ENCODE measurements at places on chromosomes 16 and 17.

GRCh38 chr17:10243883-10244844, 45.8 kb upstream of the GAS7 start:
- DNase-seq: peak; percentile 24

DNA sequence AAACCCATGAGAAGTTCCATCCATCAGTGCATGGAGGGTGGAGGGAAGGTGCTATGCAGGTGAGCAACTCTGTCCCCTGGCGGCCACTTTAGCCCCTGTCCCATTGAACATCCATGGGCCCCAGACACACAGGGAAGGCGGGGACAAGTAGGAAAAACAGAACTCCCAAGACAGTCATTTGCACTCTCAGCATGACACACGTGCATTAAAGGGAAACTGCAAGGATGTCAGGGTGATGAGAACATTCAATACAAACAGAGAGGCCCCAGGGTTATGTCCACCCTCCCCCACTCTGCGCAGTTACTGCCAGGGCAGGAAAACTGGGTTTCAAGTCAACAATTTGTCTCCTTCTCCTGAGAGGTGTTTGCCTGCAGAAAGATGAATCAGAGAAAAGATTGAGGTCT, 44.0 kb upstream of the AKTIP start:
- DNase-seq: no peak

DNA sequence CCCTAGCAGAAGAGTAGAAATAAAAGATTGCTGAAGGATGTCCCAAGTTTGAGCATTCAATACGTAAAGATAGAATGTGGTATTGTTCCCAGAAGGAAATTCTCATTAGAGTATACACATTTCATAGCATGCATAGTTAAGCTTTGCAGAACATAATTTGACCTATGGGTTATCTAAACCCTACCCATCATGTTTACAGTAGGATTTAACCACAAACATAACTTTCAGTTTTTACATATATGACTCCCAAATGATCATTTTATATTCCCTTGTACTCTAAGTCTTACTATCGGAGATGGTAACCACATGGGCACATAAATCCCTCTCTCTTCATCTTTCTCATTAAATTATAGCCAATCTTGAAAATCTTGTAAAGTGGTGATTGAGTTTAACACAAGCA, 50.9 kb downstream of the SYNRG start:
- no peak for DNase-seq

DNA sequence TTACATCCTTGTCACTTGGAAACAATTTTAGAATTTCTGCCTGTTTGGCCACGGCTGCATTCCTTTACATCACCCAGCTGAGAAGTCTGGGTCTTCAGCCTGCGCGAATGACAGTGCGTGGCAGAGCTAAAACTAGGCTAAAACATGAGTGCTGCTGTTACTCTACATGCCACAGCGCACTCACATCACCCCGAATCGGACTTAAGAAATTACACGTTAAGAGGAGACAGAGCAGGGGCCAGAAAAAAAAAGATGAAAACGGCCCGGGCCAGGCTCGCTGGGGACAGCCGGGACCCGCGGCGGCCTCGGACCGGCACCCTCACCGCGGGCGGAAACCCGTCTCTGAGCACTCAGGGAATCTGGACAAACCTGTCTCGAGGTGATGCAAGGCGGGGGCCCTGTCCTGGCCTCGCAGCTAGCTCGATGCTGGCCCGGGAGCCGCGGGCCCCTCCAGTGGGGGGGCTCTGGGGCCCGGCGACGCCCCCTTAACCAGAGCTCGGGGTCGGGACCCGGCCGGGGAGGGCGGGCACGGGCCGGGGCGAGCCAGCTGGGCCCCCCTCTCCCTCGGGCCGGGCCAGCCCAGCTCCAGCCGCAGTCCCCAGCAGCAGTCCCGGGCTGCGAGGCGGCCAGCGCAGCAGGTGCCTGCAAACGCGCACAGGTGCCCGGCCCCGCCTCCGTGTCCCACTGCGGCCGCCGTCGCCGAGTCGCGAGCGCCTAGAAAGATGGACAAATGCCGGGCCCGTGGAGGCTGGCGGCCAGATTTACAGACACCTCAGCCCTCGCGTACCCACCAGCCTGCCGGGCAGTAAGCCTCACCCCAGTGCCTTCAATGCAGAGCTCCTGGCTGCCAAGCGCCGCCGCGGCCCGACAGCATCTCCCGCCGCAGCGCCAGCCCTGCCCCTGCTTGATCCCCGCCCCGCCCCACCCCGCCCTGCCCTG, at the start of gene AKTIP:
TSS of gene AKTIP (minus strand) at position 879 of the 939 bp plus-strand sequence. CDS start 2,950 bp downstream, outside the sequence.
- DNase-seq: peak; percentile 49

GRCh38 chr16:67833030-67833414, 9.1 kb upstream of the THAP11 start:
- peak; percentile 34 for DNase-seq

- DNase-seq: no peak
These were observed 271.0 kb downstream of the PHKB start for GRCh38 chr16:47732122-47732521.

- peak; percentile 87 for DNase-seq
These were observed 32.2 kb downstream of the NAGPA start for GRCh38 chr16:5001571-5001970.

DNA sequence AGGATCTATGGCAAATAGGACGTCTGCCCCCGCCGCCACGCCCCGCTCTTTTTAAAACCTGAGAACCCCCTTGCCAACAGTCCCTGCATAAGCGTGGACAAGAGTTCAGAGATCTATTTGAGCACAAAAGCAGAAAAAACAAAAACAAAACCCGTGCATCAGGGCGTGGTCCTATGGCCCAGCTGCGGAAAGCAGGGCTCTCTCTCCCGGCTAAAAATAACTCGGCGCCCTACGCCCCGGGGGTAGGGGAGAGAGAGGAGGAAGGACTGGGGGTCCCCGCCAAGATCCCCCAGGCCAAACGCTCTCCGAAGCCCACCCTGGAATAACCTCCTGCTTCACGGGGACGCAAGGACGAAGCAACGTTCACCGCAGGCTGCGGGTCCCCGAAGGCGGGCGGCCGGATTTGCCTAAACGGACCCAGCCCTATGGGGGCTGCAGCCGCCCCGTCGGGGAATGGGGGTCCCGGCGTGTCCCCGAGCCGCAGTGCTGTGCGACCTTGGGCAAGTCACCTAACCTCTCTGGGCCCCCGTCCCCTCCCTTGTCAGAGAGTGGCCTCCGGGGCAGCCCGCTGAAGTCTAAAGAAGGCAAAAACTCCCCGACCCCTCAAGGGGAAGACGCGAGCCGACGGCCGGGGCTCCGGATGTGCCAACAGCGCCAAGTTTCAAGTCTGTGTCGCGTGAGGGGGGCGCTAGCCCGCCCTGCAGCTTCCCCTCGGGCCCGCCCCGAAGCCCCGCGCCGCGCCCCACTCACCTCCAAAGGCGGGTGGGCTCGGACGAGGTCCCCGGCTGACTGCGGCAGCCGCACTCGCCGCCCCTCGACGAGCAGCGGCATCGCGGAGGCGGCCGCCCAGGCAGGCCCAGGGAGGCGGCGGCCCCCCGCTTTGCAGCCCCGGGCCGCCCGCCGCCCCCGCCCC, 477 bp downstream of the NTAN1 start:
- peak; percentile 78 for DNase-seq

DNA sequence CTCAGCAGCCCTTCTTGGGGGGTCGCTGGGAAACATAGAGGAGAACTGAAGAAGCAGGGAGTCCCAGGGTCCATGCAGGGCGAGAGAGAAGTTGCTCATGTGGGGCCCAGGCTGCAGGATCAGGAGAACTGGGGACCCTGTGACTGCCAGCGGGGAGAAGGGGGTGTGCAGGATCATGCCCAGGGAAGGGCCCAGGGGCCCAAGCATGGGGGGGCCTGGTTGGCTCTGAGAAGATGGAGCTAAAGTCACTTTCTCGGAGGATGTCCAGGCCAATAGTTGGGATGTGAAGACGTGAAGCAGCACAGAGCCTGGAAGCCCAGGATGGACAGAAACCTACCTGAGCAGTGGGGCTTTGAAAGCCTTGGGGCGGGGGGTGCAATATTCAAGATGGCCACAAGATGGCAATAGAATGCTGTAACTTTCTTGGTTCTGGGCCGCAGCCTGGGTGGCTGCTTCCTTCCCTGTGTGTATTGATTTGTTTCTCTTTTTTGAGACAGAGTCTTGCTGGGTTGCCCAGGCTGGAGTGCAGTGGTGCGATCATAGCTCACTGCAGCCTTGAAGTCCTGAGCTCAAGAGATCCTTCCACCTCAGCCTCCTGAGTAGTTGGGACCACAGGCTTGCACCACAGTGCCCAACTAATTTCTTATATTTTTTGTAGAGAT, 3.4 kb downstream of the STH start:
- peak; percentile 68 for DNase-seq

DNA sequence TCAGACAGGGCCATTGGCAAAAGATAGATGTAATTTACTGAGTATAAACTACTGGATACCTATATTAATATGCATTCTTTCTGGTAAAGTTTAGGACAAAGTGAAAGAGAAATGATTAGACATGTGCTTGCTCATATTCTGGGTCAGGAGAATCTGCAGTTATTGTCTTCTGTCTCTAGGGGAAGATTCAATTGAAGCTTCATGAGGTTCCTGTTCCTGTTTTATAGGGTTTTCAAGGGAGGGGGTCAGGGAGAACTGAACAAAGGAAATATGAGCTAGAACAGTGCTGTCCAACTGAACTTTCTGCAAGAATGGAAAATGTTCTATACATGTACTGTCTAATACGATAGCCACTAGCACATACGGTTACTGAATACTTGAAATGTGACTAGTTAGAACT, 59.3 kb upstream of the CORO6 start:
- peak; percentile 91 for DNase-seq

Data from NB4 (cell line).